ENCODE measurements at places on chromosomes 7 and 10.

DNA sequence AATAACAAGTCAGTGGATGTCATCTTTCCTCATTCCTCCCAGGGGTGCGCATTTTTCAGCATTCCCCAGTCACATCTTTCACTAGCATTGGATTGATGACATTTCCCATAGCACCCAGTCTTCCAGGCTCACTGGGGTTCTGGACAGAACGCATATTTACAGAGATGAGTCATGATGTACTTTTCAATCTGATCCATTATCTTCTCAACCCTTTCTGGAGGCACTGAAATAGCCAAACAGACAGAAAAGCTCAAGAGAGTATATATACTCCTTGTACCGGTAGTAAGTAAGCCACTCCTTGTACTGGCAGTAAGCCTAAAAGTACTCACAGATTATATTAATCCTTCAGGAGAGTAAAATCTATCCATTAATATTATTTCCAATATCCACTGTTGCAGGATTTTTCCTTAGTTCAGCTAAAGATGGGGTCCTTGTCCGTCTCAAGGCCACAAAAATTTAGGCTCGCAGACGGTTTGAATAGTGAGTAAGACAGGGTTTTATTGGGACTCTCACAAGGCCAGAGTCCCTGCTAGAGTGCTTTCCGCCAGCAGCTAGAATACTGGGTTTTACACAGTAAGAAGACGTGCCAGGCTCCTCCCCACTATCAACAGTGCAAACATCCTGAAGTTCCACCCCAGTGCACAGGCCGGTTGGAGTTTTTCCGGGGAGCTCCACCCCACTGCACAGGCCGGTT is 60.8 kb downstream of the MDH2 start:
- DNase-seq, result no peak

DNA sequence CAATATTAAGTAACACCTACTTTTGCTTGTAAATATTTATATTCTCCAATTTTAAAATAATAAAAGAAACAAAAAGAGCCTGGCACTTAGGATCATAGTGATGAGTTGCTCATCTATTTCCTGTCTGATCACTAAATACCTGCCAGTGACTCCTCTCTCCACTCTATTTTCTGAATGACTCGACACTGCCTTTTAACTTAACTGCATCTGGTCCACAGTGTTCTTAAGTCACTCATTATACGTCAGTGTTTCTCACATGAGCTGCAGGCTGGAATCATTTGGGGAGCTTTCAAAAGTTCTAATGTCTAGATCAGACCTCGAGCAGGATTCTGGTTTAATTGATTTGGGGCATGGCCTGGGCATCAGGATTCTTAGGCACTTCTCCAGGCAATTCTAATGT is 78.0 kb upstream of the AGBL3 start:
- DNase-seq, result no peak

GRCh38 chr7:151088019-151088855 is 2.0 kb downstream of the AGAP3 start:
- no peak for DNase-seq

GRCh38 chr7:134056816-134057215 is 70.3 kb upstream of the LRGUK start:
- no peak for DNase-seq

DNA sequence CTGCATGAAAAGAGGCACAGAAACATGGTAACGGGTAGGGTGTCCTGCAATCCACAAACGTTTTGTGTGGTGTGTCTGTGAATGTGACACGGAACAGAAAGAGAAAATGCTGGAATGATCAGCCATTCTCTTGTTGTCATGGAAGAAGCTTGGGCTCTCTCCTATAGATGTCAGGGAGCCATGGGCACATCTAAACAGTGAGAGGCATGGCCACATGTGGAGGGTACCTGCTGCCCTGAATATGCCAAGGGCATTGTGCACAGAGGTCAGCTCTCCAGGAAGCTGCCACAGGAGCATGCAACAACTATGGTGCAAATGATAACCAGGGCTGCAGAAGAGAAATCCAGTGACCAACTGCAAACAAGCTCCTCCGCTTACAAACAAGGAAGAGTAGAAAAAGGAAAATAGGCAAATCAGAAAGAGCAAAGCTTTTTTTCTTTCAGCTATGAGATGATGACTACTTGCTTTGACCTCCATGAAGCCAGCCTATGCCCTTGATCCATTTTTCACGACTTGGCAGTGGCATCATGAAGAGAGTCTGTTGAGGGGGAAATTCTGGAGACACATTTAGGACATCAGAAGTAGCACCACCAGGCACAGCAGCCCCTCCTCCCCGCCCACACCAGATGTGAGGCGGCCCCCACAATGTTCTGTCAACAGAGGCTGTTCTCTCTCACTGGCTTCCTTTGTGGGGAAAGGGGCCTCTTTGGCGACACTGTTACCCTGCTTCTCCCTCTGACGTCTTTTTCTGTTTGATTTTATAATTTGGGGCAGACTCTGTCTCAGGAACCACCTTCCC is 4.8 kb upstream of the PDE1C start:
- no peak for DNase-seq

- no peak for DNase-seq
Observed at GRCh38 chr10:48235501-48235900, 39.0 kb downstream of the FRMPD2 start.

DNA sequence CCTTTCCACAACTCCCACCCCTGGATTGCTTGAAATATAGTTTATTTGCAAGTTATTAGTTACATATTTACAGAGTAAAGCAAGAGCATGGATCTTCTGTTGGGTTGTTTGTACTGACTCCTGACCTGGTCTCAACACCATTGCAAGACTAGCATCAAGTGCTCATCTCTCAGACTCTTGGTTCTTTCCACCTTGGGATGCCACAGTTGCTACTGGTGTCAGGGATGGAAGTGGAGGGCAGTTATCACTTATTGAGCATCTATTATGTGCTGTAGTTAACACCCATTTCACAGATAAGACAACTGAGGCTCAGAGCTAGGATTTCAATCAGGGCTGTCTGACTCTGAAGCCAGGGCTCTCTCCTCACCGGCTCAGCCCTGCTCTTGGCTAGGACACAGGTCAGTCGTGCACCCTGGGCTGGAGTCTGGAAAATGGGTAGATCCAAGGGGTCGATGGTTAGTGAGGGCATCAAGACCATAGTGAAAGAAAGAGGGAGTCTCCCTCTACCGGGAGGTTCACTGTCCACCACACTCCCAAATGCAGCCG is 614 bp upstream of the ADAMTS14 start:
- DNase-seq, result no peak

GRCh38 chr7:36838616-36839225 is 114.4 kb upstream of the AOAH start:
- no peak for DNase-seq

DNA sequence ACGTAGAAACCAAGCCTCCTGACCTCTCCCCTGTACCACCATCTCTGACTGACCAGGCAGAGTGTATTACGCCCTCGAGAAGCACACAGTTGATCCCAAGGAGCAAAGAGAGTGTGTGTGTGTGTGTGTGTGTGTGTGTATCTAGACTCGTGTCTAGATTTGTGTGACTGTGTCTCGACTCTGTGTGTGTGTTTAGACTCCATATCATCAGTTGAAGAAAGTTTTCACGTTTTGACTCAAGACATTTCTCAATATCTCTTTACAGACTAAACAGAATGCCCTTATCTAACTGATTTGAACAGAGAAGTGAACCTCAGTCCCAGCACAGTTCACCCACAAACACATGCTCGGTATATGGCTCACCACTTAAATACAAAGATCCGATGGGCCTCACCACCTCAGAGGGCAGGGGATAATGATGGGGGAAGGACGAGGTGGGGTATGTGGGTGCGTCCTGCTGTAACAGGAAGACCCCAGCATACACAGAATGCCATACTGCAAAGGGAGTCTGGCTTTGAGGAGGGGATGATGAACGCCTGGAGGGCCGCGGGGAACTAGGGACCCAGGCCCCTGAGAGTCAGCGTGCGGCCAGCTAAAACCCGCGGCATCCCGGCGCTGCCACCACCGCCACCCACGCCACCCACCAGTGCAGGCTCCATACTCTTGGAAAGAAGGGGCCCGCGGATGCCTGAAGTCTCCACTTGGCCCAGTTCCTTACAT is 780 bp downstream of the ALDH18A1 start:
- no peak for DNase-seq

GRCh38 chr10:101561068-101561915 is 26.8 kb downstream of the POLL start:
- no peak for DNase-seq

- DNase-seq, result no peak
Observed at GRCh38 chr7:23956772-23957576, 247.0 kb downstream of the STK31 start.

GRCh38 chr10:86310291-86310690 is 56.3 kb downstream of the GRID1 start:
- no peak for DNase-seq

DNA sequence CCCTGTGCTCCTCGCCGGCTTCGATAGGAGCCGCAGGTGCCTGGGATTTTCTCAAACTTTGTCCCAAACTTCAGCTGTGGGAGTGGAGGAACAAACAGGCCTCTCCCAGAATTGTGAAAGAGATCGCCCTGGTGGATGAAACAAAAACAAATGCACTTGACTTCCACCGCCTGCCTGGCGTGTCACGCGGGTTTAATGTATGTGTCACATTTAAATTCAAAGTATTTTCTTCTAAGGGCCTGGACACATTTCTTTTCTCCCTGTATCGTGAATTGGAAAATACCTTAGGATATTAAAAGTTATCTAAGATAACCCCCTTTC is 694 bp upstream of the WASL start:
- DNase-seq, result no peak

DNA sequence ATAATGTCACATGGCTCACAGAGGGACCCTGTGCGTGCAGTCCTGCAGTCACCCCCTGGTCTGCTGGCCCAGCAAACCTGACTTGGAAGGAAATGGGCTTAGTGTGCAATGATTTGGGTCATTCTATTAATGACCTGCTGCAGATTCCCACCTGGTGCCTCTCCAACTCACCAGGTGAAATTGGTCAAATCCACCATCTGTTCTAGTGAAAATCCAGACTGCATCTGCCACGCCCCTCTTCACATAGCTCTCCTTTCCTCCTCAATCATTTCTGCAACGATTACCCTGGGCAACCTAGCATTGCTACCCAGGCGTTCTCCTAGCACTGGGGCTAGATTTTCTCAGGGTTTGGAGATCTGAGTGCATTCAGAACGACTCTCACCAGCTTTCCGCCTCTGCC is 29.4 kb downstream of the SRRM3 start:
- DNase-seq, result no peak

DNA sequence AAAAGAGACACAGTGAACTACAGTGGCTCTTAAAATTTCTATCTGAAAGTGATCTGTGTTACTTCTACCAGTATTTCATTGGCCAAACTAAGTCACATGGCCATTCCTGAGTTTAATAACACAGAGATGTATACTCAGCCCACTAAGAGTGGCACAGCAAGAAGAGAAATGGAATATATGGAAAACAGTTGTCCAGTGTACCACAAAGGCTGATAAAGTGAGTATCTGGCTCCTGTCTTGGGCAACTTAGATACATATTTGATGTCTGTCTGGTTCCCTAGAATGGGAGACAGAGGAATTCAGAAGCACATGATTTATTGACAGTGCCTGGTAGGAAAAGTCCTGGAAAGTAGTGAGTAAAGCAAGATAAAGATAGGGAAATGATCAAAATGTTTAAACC is 10.1 kb upstream of the PON1 start:
- no peak for DNase-seq

DNA sequence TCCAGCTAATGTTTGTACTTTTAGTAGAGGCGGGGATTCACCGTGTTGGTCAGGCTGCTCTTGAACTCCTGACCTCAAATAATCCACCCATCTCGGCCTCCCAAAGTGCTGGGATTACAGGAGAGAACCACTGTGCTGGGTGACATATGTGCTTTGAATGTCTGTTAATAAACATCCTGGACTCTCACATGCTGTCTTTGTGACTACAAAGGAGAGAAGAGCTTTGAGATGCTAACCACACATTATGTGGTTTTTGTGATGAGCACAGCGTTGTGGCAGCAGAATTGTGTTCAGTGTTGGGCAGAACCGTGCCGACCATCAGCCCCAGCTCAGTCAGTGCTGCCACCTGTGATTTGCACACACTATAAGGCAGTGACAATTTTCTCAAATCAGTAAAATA is 500.1 kb upstream of the KLF6 start:
- DNase-seq, result no peak

DNA sequence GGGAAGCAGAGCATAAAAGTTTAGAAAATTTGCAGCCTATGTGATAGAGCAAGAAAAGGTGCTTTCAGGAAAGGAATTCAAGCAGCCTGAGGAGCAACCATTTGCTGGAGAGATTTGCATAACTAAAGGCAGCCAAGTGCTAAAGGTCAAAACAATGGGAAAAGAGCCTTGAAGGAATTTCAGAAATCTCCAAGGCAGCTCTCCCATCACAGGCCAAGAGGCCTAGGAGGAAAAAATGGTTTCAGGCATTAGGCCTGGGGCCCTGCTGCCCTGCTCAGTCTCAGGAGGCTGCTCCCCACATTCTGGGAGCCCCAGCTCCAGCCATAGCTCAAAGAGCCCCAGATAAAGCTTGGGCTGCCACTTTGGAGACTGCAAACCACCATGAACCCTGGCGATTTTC is 95.9 kb upstream of the UNC5B start:
- DNase-seq, result no peak

DNA sequence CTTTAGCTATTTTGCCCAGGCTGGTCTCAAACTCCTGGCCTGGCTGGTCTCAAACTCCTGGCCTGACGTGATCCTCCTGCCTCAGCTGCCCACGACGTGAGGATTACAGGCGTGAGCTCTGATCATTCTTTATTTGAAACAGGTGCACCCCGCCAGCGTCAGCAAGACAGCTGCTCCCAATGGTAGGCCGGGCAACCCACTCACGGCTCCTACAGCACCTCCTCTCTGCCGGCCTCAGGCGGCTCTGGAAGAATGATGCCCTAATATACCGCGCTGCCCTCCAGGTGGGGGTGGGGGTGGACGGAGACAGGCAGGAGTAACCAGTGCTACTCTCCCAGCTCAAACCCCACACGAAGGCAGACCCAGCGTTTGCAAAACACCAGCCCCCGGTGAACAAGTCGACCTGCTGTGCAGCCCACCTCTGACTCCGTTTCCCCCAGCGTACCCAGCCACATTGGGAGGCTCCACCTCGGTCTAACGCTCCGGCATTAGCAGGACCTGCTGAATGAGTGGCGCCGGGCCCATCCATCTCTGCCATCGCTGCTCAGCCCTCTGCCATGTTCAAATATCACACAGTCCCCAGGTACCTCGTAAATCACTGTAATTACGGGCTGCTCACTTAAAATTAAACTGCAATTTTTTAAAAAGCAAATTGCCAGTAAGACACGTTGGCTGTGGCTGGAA is 148.6 kb downstream of the ELFN1 start:
- no peak for DNase-seq

- no peak for DNase-seq
Observed at GRCh38 chr10:49161411-49161997, 26.7 kb downstream of the TMEM273 start.

Measured in stimulated activated CD4-positive, alpha-beta T cell treated with anti-CD3 and anti-CD28 coated beads, TNF-alpha, amount 100 ng/mL, for 4 hours (primary cell).